H9 (cell line): ENCODE measurements at places on chromosomes 1 and 21. TPM values are rescaled to one million over a fixed set of nuclear protein-coding genes. Genes with fewer than 3 reads are reported as not detected.
A peak's percentile ranks its signal among the peaks of the same experiment; 100 is the strongest.

DNA sequence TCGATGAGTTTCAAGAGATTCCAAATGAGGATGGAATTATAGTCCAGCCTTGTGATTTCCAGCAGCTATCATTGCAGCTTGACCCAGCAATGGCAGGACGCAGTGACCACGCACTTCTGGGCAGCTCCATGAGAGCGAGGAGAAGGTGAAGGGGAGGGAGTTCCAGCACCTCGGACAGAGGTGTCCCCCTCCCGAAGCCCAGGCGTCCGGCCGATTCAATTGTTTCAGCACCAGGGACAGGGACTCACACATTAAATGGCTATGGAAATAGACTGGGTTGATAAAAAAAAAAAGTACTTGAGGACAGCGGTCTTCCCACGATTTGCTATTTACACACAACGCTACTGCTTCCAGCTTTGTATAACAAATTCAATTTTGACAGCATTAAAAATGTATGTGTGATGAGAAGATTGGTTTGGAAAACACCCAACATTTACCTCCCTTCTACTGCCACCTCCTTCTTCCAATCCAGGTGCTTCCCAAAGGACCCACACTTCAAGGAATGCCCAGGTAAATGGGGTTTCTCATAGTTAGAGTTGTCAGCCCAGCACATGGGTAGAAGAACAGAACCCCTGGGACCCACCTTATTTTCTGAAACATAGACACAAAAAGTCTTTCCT is 71.8 kb downstream of the DISP3 start:
- peak; percentile 86 for DNase-seq
- H3K27me3 ChIP-seq = no peaks in the 10 kb centered on the region
- H3K36me3 ChIP-seq = no peaks in the 10 kb centered on the region; the same call in 2 of the 3 replicates
- no peak overlapping the region for H3K4me3 ChIP-seq

DNA sequence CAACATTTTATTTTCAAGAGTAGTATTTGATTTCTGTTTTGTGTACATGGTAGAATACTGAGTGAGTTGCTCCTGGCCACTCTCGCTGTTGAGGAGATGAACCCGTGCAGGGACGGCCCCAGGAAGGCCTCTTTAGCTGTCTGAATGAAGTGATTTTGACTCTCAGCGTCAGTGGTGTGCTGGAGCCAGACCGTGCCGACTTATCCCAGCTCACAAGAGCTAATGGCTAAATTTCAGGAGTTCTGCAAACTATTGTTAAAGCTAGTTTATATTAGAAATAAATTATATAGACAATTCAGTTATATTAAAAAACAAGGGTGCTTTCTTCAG is 111.2 kb upstream of the KIF26B start:
- H3K36me3 ChIP-seq = no peaks in the 10 kb centered on the region
- H3K4me3 ChIP-seq = no peak overlapping the region
- peaks cover 7% of the 10 kb centered on the region; the same call in 1 of the 2 replicates for H3K4me1 ChIP-seq
- DNase-seq = no peak

The LAMC1 gene
- total RNA-seq = 96.2 and 110 TPM in 2 replicates

- no peak for DNase-seq
- H3K27me3 ChIP-seq = no peaks in the 10 kb centered on the region
- no peaks in the 10 kb centered on the region for H3K4me1 ChIP-seq
- no peaks in the 10 kb centered on the region for H3K36me3 ChIP-seq
- no peak overlapping the region; the same call in 2 of the 3 replicates for H3K4me3 ChIP-seq
These were observed 14.3 kb upstream of the MED18 start for GRCh38 chr1:28314547-28314941.

GRCh38 chr1:61642475-61643232 is 82.3 kb downstream of the TM2D1 start:
- no peak overlapping the region for H3K27ac ChIP-seq
- DNase-seq = no peak
- H3K36me3 ChIP-seq = no peaks in the 10 kb centered on the region
- H3K4me1 ChIP-seq = no peaks in the 10 kb centered on the region
- H3K27me3 ChIP-seq = no peaks in the 10 kb centered on the region

The PTGER3 gene
- 0.26 TPM in 2 replicates for total RNA-seq

DNA sequence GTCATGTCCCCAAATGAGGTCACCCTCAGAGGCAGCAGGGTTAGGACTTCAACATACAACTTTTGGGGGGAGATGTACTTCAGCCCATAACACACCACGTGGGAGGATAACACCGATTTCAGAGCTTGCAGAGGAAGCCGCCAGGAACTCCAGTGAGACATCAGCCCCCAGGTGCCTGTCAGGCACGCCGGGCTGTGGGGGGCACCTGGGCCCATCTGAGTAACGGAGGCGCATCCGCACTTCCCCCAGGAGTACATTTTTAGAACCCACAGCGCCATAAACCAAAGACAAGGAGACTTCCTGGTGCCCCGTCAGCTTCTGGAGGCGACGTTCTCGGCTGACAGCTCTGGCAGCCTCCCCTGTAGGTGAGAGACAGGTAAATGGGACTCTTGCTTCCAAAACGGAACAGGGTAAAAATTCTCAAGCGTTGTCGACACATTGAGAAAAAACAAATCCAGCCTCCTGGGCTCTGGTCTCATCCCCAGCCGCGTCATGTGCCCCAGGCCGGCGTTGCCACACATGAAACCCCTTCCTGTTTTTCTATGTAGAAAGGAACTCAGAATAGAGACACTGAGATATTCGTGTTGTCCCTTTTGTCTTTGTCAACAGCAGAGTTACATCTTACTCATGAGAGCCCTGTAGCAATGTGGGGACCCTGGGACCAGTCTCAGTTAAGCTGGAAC is 93.3 kb downstream of the PDE9A start:
- H3K4me1 ChIP-seq = no peaks in the 10 kb centered on the region
- peaks cover 14% of the 10 kb centered on the region for H3K36me3 ChIP-seq
- no peak for DNase-seq
- H3K27ac ChIP-seq = no peak overlapping the region
- no peak overlapping the region for H3K4me3 ChIP-seq

DNA sequence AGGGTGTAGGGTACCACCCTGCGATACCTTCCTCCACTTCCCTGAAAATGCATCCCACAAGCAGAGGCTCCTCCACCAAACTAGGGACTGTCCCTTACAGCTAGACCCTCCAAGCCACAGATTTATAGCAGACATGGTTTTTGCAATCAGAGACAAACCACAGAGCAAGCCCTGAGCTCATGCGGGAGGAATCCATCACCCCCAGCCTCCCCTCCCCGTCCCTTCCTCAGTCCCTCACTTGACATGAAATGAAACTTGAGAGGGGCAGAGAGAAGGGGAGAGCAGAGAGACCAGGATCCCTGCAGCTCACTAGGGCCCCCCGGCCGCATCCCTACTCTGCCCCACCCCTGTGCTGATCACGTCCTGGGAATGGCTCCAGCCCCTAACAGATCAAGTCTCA is 94.9 kb downstream of the MRPL37 start:
- H3K27ac ChIP-seq = no peak overlapping the region
- H3K4me3 ChIP-seq = no peak overlapping the region; the same call in 2 of the 3 replicates
- peaks cover 15% of the 10 kb centered on the region for H3K4me1 ChIP-seq

GRCh38 chr1:161784968-161785367 is 18.8 kb downstream of the ATF6 start:
- H3K4me3 ChIP-seq = no peak overlapping the region
- H3K36me3 ChIP-seq = peaks cover 5% of the 10 kb centered on the region; the same call in 1 of the 2 replicates
- H3K27ac ChIP-seq = no peak overlapping the region
- no peaks in the 10 kb centered on the region for H3K4me1 ChIP-seq
- H3K27me3 ChIP-seq = no peaks in the 10 kb centered on the region

DNA sequence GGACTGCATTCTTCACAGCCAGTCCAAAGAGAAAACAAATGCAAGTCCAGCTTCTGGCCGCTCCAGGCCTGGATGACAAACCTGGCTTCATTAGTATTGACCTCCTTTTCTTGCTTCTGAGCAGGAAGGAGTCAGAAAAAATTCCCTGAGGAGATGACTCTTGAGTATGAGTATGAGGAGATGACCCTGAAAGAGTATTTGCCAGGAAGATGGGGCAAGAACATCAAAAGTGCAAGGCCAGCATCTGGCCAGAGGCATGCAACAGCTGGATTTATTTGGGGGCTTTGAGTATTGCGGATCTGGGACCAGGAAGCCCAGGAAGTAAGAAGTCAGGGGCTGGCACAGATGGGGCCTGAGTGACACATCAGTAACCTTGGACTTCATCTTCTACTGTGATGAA is 113.9 kb downstream of the GLIS1 start:
- DNase-seq = no peak

DNA sequence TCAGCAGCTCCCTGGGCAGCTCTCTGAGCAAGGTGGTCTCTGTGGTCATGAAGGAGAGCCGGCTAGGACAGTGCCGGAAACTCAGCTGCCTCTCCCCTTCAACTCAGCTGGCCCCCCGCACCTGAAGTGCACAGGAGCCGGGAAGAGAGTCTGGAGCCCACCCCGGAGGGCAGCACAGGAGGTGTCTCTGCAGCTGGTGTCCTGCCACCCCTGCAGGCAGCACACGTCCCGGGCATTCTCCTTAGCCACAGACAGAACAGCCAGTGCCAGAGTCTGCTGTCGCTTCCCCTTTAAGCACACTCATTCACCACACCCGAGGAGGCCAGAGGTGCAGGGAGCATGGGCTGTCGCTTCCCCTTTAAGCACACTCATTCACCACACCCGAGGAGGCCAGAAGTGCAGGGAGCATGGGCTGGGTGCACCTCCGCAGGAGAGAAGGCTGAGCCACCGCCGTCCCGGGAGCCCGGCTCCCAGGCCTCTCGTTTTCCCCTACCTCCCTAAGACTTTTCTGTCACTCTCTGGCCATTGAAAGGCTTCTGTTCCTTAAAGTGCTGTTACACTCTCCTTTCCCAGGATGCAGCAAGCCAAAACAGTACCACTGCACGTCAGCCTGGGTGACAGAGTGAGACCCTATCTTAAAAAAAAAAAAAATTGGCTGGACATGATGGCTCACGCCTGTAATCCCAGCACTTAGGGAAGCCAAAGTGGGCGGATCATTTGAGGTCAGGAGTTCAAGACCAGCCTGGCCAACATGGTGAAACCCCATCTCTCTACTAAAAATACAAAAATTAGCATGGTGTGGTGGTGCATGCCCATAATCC is 16.9 kb upstream of the SAMD11 start:
- no peaks in the 10 kb centered on the region for H3K4me1 ChIP-seq
- H3K27ac ChIP-seq = no peak overlapping the region
- DNase-seq = peak; percentile 28
- peaks cover 8% of the 10 kb centered on the region for H3K36me3 ChIP-seq

The DNAJC28 gene
- 3.4 and 3.7 TPM in 2 replicates for total RNA-seq

The LINGO4 gene
- not detected in 2 replicates for total RNA-seq

- peaks cover 10% of the 10 kb centered on the region; the same call in 1 of the 2 replicates for H3K4me1 ChIP-seq
- no peaks in the 10 kb centered on the region for H3K36me3 ChIP-seq
- H3K27ac ChIP-seq = no peak overlapping the region
- no peaks in the 10 kb centered on the region for H3K27me3 ChIP-seq
- DNase-seq = no peak
- H3K4me3 ChIP-seq = no peak overlapping the region
These were observed 89.3 kb downstream of the ITPKB start for GRCh38 chr1:226649780-226650179.

GRCh38 chr1:216073793-216074595 is 349.3 kb downstream of the USH2A start:
- 0 out of 2 replicates have a peak, but pooled peaks cover 3% of the 10 kb centered on the region for H3K4me1 ChIP-seq
- no peaks in the 10 kb centered on the region for H3K36me3 ChIP-seq
- no peak overlapping the region for H3K4me3 ChIP-seq
- no peaks in the 10 kb centered on the region for H3K27me3 ChIP-seq
